ENCODE measurements at places on chromosomes 2 and 18. TPM values are rescaled to one million over a fixed set of nuclear protein-coding genes. Genes with fewer than 3 reads are reported as not detected.

- peaks cover 12% of the 10 kb centered on the region for H3K36me3 ChIP-seq
- peak overlapping the region; percentile 84 for H3K27ac ChIP-seq
- peaks cover 35% of the 10 kb centered on the region for H3K4me1 ChIP-seq
- no peak for DNase-seq
- H3K4me3 ChIP-seq, result peak overlapping the region; percentile 47
- H3K27me3 ChIP-seq, result peaks cover 2% of the 10 kb centered on the region
Observed at GRCh38 chr2:127663566-127664064, 11.7 kb downstream of the LIMS2 start.

DNA sequence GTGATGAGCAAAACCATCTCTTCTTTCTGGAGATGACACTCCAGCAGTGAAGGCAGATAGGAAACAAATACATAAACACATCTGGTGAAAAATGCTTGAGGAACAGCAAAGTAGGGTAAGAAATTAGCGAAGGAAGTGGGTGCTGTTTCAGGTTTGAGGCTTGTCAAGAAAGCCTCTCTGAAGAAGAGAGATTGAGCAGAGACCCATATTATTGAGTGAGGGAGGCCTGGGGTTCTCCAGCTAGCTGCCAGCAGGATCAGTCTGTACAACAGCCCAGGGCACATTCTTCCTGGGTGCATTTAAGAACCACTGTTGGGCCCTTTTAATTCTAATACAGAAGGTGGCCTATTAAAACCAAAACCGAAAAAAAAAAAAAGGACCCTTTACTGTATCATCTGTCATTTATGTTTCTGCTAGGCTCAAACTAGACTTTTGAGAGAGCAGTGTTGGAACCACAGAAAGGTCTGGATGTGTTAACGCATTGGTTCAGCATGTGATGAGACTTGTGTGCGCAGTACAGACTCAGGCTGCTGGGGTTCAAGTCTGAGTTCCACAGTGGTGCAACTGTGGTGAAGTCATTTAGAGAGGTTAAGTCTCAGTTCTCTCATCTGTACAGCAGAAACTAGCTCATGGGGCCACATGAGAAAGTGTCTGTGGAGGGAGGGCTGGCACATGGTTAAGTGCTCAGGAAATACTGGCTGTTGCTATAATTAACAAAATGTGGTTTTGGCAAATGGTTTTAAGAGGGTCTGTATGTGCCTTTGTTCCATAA lies 28.9 kb downstream of the MGAT5 start:
- DNase-seq, result no peak
- no peaks in the 10 kb centered on the region for H3K4me1 ChIP-seq
- no peaks in the 10 kb centered on the region for H3K27me3 ChIP-seq
- no peaks in the 10 kb centered on the region for H3K36me3 ChIP-seq
- H3K4me3 ChIP-seq, result no peak overlapping the region

GRCh38 chr2:42223067-42223854 lies 54.1 kb downstream of the EML4 start:
- H3K27me3 ChIP-seq, result no peaks in the 10 kb centered on the region
- no peak overlapping the region for H3K27ac ChIP-seq
- no peaks in the 10 kb centered on the region for H3K36me3 ChIP-seq
- no peak for DNase-seq

DNA sequence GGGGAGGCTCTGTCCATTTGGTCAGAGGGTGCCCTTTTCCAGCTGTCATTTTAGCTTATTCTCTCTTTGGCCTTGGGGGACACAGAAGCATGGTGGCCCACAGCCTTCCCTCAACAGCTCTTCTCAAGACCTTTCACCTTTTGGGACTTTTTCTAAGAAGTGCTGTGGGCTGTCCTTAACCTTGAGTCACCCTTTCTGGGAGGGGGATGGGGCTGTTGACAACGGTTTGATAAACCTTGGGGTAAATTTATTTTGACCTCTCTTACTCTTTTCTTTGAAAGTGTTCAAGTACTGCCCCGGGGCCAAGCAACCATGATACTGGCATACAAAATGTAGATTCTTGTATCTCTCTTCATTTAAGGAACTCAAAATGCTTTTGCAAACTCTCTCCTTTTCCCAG lies 13.7 kb downstream of the IGFBP5 start:
- H3K27me3 ChIP-seq, result no peaks in the 10 kb centered on the region
- no peak overlapping the region for H3K4me3 ChIP-seq
- H3K36me3 ChIP-seq, result no peaks in the 10 kb centered on the region
- no peak overlapping the region for H3K27ac ChIP-seq

- no peak overlapping the region for H3K4me3 ChIP-seq
- no peak overlapping the region for H3K27ac ChIP-seq
- H3K4me1 ChIP-seq, result no peaks in the 10 kb centered on the region
- no peak for DNase-seq
- no peaks in the 10 kb centered on the region for H3K36me3 ChIP-seq
Observed at GRCh38 chr2:164495491-164496223, 125.6 kb downstream of the GRB14 start.

- H3K4me3 ChIP-seq, result no peak overlapping the region
- no peaks in the 10 kb centered on the region for H3K36me3 ChIP-seq
- H3K27ac ChIP-seq, result no peak overlapping the region
- no peaks in the 10 kb centered on the region for H3K4me1 ChIP-seq
Observed at GRCh38 chr2:23532391-23533337, 147.7 kb downstream of the KLHL29 start.

DNA sequence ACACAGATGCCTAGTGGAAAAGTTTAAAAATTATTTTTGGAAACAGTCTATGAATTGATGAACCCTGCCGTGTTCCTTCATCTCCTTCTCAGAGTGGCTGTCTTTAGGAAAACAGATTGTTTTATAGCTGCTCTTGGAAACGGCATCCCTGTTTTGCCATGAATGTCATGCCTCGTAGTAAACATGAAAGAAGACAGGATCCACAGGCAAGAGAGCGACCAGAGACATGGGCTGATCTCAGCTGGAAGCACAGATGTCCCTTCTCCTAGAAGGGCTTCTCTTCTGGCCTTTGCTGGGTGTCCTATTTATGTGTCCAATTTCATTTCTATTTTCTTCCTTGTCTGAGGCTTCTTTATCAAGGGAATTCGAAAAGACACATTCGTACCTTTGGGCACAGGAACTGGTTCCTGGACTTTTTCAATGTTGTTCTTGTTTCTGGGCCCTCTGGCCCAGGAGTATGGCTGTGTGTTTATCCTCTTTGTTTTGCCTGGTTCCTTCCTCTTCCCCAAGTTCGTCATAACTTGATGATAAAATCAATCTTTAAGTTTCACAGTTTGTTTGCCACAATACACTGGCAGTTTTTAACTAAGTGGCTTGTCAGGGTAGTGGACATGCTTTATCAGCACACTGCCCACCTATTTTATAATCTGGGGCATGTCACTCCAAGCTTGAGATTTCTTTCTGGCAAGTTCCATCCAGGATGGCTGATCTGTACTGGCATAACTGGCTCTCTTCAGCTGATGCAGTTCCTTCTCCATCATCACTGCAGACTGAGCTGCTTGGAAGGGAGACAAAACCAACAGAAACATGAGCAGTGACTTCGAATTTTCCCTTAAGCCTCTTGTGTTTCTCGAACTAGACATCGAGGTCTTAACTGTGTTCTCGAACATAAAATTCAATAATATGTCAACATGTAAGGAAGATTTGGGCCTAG lies 63.2 kb upstream of the MGAT4A start:
- H3K36me3 ChIP-seq, result no peaks in the 10 kb centered on the region
- H3K4me1 ChIP-seq, result peaks cover 16% of the 10 kb centered on the region
- H3K4me3 ChIP-seq, result no peak overlapping the region
- H3K27ac ChIP-seq, result peak overlapping the region; percentile 7

DNA sequence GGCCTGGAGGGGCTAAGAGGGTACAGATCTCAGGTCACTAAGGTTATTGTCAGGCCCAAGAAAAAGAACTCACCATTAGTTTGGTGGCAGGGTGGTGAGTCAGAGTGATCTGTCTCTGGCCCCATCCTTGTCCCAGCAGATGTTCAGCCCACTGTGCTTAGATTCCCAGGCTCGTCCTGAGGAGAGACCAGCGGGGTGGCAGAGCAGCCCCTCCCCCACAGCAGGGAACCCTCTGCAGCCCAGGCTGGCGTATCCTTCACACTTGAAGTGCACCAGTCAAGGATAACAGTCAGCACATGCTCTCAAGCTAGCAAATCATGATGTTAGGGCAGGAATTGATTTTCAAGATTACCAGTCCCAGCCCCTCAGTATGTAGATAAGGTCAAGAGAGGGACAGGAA lies 43.1 kb downstream of the TMEM185B start:
- no peak overlapping the region for H3K27ac ChIP-seq
- no peak overlapping the region for H3K4me3 ChIP-seq
- DNase-seq, result no peak
- peaks cover 15% of the 10 kb centered on the region for H3K36me3 ChIP-seq

DNA sequence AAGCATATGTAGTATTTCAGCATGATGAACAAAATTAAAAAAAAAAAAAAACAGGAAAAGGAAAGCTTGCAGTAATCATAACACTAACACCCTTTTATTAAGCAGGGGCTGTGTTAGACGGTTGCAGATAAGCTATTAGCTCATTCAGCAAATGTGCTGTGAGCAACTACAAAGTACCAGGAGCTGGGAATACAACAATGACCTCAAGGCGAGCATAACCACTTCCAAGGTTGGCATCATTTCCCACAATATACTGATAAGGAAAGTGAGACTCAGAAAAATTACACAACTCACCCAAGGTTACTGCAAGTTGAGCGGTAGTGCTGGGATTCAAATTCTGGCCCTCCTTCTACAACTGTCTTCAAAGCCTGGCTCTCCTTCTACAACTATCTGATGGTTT lies 38.2 kb upstream of the ACTR3 start:
- DNase-seq, result no peak
- no peaks in the 10 kb centered on the region for H3K4me1 ChIP-seq
- no peaks in the 10 kb centered on the region for H3K36me3 ChIP-seq
- no peak overlapping the region for H3K27ac ChIP-seq

- no peak for DNase-seq
- no peak overlapping the region for H3K27ac ChIP-seq
- no peaks in the 10 kb centered on the region for H3K4me1 ChIP-seq
- no peaks in the 10 kb centered on the region for H3K27me3 ChIP-seq
- no peaks in the 10 kb centered on the region for H3K36me3 ChIP-seq
- H3K4me3 ChIP-seq, result no peak overlapping the region
Observed at GRCh38 chr2:155574941-155575340, 757.6 kb downstream of the NR4A2 start.

DNA sequence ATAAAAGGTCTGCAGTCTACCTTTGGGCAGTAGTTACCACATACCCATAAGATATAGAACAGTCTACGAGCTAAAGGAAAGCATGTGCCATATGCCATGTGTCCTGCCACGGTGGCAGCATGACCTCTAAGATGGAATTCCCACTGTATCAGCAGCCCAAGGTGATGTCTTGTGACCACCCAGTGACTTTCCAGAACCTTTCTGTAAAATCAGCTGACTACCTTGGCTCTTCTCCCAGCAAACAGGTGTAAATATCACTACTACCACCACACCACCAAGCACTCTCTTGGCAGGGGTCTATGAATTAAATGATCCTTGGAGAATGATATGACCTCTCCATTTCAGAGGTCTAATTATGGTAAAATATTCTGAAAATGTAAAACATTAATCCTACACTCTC lies 99.6 kb downstream of the METTL8 start:
- no peak overlapping the region for H3K4me3 ChIP-seq
- DNase-seq, result no peak
- no peaks in the 10 kb centered on the region for H3K4me1 ChIP-seq
- H3K36me3 ChIP-seq, result no peaks in the 10 kb centered on the region
- H3K27ac ChIP-seq, result no peak overlapping the region

- H3K4me3 ChIP-seq, result no peak overlapping the region
- H3K27ac ChIP-seq, result no peak overlapping the region
- H3K27me3 ChIP-seq, result no peaks in the 10 kb centered on the region
Observed at GRCh38 chr2:59276033-59276432, 1034.9 kb upstream of the FANCL start.

- no peak for DNase-seq
- no peaks in the 10 kb centered on the region for H3K27me3 ChIP-seq
- no peaks in the 10 kb centered on the region for H3K36me3 ChIP-seq
- no peak overlapping the region for H3K27ac ChIP-seq
- H3K4me3 ChIP-seq, result no peak overlapping the region
Observed at GRCh38 chr2:54083445-54083844, 32.0 kb upstream of the ACYP2 start.

- no peaks in the 10 kb centered on the region for H3K4me1 ChIP-seq
- no peak overlapping the region for H3K4me3 ChIP-seq
- no peaks in the 10 kb centered on the region for H3K36me3 ChIP-seq
- no peaks in the 10 kb centered on the region for H3K27me3 ChIP-seq
- H3K27ac ChIP-seq, result no peak overlapping the region
Observed at GRCh38 chr2:155546721-155547555, 785.6 kb downstream of the NR4A2 start.

GRCh38 chr2:96558061-96558460 lies 21.5 kb downstream of the ARID5A start:
- H3K27me3 ChIP-seq, result no peaks in the 10 kb centered on the region
- H3K36me3 ChIP-seq, result no peaks in the 10 kb centered on the region
- H3K27ac ChIP-seq, result no peak overlapping the region
- no peak overlapping the region for H3K4me3 ChIP-seq
- H3K4me1 ChIP-seq, result peaks cover 9% of the 10 kb centered on the region

Gene FBXO15
- 2.6 TPM for total RNA-seq

Gene FAM110C
- total RNA-seq, result 4.2 TPM

Gene SLC30A3
- total RNA-seq, result 0.20 TPM

Gene SLC4A5
- 47.1 TPM for total RNA-seq

Gene NOSTRIN
- 35.1 TPM for total RNA-seq

Gene TMEM237
- 16.9 TPM for total RNA-seq

Gene PTH2R
- total RNA-seq, result 0.30 TPM

Gene NT5DC4
- not detected for total RNA-seq
